ENCODE measurements at places on chromosomes 3 and 15. TPM values are rescaled to one million over a fixed set of nuclear protein-coding genes. Genes with fewer than 3 reads are reported as not detected.

Gene RTP1
- not detected for polyA plus RNA-seq

Gene RPN1
- polyA plus RNA-seq, result 238 TPM

Gene HCLS1
- 15.9 TPM for polyA plus RNA-seq

Gene RAD51
- polyA plus RNA-seq, result 0.43 TPM

Gene ZNF80
- not detected for polyA plus RNA-seq

Gene ZMYND10
- polyA plus RNA-seq, result 0.88 TPM

Gene GNAT1
- not detected for polyA plus RNA-seq

Gene AP3B2
- polyA plus RNA-seq, result 0.16 TPM
